Activated naive CD8-positive, alpha-beta T cell treated with anti-CD3 and anti-CD28 coated beads for 36 hours (primary cell): ENCODE measurements at places on chromosomes 2 and 18. TPM values are rescaled to one million over a fixed set of nuclear protein-coding genes. Genes with fewer than 3 reads are reported as not detected.

GRCh38 chr18:49626842-49627467 is 65.1 kb downstream of the LIPG start:
- DNase-seq, result no peak

GRCh38 chr2:9971105-9971818 is 19.8 kb downstream of the GRHL1 start:
- DNase-seq, result no peak

DNA sequence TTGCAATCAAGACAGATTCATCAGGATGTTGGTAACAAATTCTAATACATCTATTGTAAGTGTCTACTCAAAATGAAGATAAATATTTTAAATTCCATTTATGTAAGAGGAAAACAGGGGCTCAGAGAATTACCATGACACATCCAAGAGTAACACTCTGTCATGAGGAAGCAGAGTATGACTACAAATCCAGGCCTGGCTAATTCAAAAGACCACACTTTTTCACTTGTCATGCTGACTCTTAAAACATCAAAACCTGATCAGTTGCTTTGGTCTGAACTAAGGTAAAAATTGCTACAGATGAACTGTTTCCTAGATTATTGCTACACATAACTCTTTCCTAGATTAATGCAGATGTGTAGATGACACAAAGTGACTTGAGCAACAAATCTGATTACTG is 880.6 kb downstream of the TSN start:
- no peak for DNase-seq

TUBA4B gene
- not detected for total RNA-seq

GRCh38 chr18:42807887-42808286 is 307.6 kb downstream of the RIT2 start:
- no peak for DNase-seq

DNA sequence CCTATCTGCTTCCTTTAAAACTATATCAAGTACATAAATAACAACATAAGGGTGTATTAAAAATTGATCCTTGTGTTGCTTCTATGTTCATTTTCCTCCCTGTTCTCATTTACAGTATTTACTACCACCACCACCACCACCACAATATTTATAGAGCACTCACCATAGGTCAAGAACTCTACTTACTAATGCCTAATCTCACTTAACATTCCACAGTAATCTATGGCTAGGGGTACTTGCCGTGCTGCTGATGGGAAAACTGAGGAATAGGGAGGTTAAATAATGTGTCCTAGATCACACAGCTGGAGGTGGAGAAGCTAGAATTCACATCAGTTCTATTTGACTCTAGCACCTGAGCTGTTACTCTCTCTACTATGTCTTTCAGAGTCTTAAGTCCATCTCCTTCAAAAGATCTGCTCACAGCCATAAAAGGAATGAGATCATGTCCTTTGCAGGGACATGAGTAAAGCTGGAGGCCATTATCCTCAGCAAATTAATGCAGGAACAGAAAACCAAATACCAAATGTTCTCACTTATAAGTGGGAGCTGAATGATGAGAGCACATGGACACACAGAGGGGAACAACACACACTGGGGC is 54.1 kb upstream of the ZNF385B start:
- DNase-seq, result no peak

- no peak for DNase-seq
Measured at GRCh38 chr2:200357845-200358244, 51.4 kb downstream of the SPATS2L start.
